ENCODE measurements at places on chromosomes 7 and 10.

GRCh38 chr7:4830176-4830575 is 31.7 kb downstream of the PAPOLB start:
- peak; percentile 47 for DNase-seq

GRCh38 chr10:128498378-128498730 is 372.1 kb upstream of the MKI67 start:
- DNase-seq = no peak

GRCh38 chr7:50618281-50618680 is 53.1 kb upstream of the DDC start:
- no peak for DNase-seq

DNA sequence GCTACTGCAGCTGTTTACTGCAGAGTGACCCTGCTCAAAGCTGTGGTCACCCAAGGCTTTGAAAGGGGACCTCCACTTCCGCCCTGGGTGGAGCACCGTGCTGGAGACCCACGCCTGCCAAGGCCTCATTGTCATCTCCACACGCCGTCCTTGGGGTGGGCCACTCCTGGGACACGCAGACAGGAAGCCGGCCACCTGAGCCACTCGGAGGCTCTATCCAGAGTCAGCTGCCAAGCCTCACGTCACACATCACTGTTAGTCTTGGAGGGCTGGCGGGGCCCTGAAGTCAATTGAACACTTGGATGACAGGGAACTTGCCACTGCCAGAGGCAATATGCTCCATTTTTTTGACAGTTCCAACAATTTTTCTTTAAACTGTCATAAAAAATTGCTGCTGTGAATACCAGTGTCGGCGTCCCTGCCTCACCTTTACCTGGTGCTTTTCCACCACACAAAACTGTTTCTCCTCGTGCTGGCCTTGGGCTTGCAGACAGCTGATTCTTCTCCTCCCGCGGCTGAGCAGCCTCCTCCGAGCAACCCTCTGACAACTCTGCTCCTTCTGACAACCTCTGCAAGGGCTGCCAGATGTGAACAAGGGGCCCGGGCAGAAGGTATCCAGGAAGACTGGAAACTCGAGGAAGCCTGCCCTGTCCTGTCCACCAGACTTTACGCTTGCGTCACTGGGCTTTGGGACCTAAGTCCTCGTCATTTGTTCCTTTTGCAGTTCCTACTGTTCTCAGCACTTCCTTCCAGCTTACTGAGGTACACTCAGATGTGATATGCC is 81.9 kb downstream of the EGFR start:
- DNase-seq = no peak

GRCh38 chr10:50788951-50789945 is 49.5 kb downstream of the ASAH2B start:
- no peak for DNase-seq

DNA sequence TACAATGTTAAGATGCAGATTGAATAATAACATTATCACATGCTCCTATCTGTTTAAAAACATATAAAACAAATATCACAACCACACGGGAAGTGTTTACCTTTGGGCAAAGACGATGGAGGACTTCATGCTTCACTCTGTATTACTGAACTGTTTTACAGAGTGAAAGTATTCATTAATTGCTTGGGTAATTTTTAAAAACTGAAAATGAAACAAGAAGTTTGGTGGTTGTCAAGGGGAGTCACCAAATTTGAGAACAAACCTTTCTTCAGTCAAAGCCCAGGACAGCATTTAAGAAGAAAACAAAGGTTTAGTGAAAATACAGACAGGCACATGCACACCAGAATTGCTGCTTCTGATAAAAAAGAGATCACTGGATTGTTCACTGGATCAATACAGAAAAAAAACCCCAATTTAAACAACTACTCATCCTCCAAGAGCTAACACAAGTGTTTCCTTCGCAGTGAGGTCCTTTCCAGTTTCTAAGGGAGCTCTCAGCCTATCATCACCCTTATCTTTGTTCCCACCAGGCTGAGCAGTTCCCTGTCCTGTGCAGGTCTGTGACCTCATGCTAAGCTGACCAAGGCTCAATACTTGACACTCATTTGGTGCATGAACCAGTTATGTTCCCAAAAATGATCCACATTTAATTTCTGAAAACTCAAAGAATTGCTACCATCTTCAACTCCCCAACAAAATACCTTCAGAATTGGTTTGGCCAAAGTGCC is 8.8 kb downstream of the PARP12 start:
- no peak for DNase-seq

DNA sequence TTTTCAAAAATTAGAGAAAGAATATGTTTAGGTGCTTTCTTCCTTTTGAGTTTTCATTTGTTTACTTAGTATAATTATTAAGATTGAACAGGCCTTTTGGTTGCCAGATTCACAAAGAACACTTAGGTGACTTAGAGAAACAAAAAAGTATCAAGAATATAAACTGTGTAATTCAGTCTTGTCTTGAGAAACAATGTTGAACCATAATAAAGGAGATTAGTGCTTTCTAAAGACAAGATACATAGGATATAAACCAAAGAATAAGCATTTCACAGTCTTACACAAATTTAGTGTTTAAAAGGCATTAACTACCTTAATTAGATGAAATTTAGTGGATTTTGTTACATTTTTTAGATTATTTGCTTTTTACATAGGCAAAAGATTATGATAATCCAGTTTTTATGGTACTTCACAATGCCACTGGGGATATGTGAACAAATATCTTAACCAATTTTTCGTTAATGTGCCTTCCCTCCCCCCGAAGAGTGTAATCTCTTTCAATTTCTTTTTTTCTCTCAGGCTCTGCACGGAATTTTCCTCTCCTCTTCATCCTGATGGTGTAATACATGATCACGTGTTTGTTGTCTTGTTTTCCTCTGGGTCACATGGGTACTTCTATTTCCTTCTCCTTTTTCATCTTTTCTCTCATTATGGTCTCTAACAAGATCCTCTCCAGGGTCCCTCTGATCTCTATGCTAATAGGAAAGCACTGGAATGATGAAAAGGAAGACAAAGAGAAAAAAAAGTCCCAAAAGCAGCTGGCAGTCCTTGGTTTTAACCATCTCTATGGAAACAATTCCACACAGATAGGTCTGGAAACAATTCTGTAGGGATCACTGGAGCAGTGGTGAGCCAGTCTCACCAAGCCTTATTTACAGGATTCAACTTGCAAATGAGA is 3.7 kb upstream of the HNRNPH3 start:
- no peak for DNase-seq

DNA sequence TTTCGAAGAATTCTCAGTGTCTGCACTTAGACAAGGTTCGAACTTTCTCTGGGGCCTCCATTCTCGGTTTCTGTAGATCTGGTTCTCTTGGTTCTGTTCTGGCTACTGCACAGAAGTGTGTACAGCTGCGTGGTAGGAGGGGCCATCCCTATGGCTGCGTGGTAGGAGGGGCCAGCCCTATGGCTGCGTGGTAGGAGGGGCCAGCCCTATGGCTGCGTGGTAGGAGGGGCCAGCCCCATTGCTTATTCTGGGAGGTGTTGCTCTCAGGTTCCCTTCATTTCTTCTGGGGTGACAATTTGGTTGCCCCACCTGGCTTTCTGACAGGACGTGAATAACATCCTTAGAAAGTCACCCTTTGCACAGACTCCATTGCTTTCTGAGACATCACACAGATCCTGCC is 65.2 kb upstream of the CHST15 start:
- DNase-seq = no peak

DNA sequence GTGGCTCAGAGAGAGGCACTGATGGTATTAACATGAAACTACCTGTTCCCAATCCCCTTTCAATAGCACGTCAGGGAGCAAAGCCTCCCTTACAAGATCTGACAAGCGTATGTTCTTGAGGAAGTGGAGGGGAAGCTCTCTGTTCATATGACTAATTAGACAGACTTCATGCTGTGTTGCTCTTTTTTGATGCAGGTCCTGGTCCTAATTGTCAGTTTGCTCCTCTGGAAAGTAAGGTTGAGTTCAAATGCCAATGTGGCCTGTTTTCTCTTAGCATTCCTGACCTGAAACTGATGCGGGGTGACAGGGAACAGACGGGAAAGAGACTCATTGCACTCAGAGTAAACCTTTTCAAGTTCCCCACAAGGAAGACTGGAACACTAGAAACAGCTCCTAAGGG is 27.0 kb upstream of the TBX20 start:
- no peak for DNase-seq

- no peak for DNase-seq
Observed at GRCh38 chr10:92508866-92509265, 65.0 kb downstream of the IDE start.

- DNase-seq = no peak
Observed at GRCh38 chr10:72252972-72253371, 20.8 kb upstream of the DDIT4 start.

DNA sequence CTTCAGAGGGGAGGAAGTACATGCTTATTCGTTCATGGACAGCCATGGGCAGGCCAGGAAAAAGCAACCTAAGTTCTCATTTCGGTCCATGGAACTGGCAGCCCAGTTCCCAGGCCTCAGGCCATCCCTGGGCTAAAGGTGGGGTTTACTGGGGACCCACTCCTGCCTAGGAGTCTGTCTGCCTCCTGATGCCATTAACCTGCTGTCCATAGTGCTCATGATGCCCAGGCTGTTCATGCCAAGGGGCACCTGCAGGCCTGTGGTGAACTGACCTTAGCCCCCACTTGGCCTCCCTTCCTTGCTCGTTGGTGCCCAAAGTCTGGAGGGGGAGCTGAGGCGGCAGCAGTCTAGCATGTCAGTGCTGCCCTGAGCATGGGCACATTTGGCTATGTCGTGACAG is 450.2 kb upstream of the MBL2 start:
- DNase-seq = no peak

DNA sequence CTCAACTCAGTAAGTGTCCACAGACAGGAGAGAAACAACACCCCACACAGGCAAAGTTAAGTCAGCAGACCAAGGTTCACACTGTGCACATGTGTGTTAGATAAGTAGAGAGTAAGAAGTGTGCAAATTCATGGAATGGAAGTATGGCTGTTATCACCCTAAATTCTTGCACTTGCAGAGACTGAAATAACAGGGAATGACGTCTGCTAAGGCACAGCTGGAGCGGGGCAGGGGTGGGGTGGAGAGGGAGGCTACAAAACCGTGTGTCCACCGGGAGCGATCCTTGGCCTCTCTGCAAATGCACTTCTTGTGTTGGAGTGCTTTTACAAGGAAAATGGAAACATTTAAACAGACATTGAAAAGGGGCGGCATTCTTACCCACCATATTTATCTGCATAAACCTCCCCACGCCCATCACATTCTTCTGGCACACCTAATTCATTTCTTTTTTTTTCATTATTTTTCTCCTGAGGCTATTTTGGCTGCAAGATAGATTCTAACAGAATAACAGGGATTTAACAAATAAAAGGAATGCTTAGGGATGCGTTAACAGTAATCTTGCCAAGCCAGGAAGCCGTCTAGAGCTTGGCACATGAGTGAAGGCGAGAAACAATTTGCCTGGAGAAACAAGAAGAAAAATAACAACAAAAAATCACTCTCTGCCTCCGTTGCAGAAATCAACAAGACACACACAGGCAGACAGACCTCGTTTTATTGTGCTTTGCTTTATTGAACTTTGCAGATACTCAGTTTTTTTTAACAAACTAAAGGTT is 30.1 kb downstream of the TNS3 start:
- no peak for DNase-seq

DNA sequence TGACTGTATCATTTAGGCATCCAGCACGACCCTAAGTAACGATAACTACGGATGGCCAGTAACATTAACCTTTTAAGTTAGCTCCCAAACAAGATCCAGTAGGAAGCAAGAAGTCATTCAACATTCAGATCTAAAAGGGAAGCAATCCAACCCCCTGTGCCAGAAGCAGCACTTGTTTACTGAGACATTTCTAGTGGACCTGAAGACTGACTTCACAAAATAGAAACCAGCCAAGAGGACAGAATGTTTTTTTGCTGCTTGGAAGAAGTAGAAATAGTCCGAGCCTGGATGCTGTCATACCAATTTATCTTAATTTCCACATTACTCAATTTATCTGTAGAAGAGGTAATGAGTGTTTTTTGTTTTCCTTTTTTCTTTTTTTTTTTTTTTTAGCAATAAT is 88.0 kb upstream of the CTTNBP2 start:
- no peak for DNase-seq

GRCh38 chr7:95886501-95887090 is 114.2 kb downstream of the DYNC1I1 start:
- DNase-seq = no peak

GRCh38 chr7:41339913-41340676 is 362.8 kb downstream of the INHBA start:
- no peak for DNase-seq

- DNase-seq = no peak
Observed at GRCh38 chr10:7027913-7028808, 382.7 kb downstream of the SFMBT2 start.

GRCh38 chr7:150851492-150852370 is 586 bp upstream of the AOC1 start:
- DNase-seq = no peak

DNA sequence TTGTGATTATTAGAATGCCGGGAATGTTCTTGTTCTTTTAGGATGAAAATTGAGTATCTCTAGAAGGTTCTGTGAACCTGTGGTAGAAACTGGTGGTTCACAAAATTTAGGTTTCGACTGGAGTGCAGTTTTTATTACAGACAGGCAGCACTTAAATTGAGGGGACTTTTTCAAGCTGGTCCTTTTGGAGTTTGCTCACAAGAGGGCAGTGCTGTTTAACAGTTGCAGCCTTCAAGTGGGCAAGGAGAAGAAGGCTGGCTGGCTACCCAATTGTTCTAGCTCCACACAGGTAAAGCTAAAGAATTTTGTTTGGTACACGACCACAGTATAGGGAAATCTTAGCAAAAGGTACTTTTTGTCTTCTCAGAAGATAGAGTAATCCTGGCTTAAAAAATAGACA is 233.6 kb downstream of the SNX13 start:
- peak; percentile 54 for DNase-seq

GRCh38 chr7:35399216-35399615 is 145.3 kb upstream of the TBX20 start:
- no peak for DNase-seq
